ENCODE measurements at places on chromosomes 1 and 21. TPM values are rescaled to one million over a fixed set of nuclear protein-coding genes. Genes with fewer than 3 reads are reported as not detected.

Gene AGBL4
- not detected for total RNA-seq

Gene C1orf116
- not detected for total RNA-seq

Gene SMPDL3B
- not detected for total RNA-seq

Gene FAM151A
- not detected for total RNA-seq

Gene RASSF5
- 5.5 TPM for total RNA-seq

Gene S100A14
- total RNA-seq = not detected

Gene CYP2J2
- 0.29 TPM for total RNA-seq

Gene LRRC53
- not detected for total RNA-seq

Gene CD2
- not detected for total RNA-seq

Gene KANK4
- not detected for total RNA-seq

Gene IL12RB2
- not detected for total RNA-seq

Gene HSF2BP
- 4.4 TPM for total RNA-seq

Gene OLFML3
- total RNA-seq = 238 TPM

Gene NBPF6
- total RNA-seq = 1.1 TPM

Gene FCGR3A
- total RNA-seq = not detected

Gene CRYAA
- total RNA-seq = not detected

Gene TMEM61
- not detected for total RNA-seq

Gene KCNH1
- 1.1 TPM for total RNA-seq

Gene MAST2
- 38.8 TPM for total RNA-seq

Gene FCAMR
- not detected for total RNA-seq

Gene SFT2D2
- total RNA-seq = 21.7 TPM

Gene PYHIN1
- not detected for total RNA-seq

Gene AKR7A3
- total RNA-seq = 0.29 TPM

Gene NBPF4
- 0.66 TPM for total RNA-seq

Gene DPT
- total RNA-seq = under 0.01 TPM

Gene CNIH3
- 39.6 TPM for total RNA-seq

Gene IVNS1ABP
- 36.1 TPM for total RNA-seq

Gene GBP5
- total RNA-seq = under 0.01 TPM

Gene FCER1G
- total RNA-seq = not detected

Gene TMEM200B
- total RNA-seq = 14.2 TPM

Gene FMOD
- total RNA-seq = 0.29 TPM

Gene CD5L
- total RNA-seq = not detected

Gene LAPTM5
- not detected for total RNA-seq

Gene LCE1A
- total RNA-seq = not detected

Gene SERTAD4
- total RNA-seq = 0.72 TPM

Gene MCOLN3
- 0.29 TPM for total RNA-seq

Gene BCAN
- total RNA-seq = not detected

Gene PDIK1L
- 4.6 TPM for total RNA-seq

Gene PSMB2
- 47.1 TPM for total RNA-seq

Gene KCNJ10
- not detected for total RNA-seq

Gene C1orf141
- total RNA-seq = not detected

Gene MAP3K7CL
- total RNA-seq = 26.6 TPM

Gene SLAMF8
- not detected for total RNA-seq

Gene LCE2A
- total RNA-seq = not detected

Gene ADAM30
- total RNA-seq = not detected

Gene RGSL1
- not detected for total RNA-seq

Gene SH3D21
- 4.7 TPM for total RNA-seq

Gene PGLYRP4
- total RNA-seq = not detected

Gene KCNAB2
- total RNA-seq = 3.6 TPM

Gene ZNF593OS
- not detected for total RNA-seq

Gene GCSAML
- total RNA-seq = under 0.01 TPM

Gene CACNA1S
- total RNA-seq = not detected

Gene DNAI4
- total RNA-seq = 6.3 TPM

Gene LRP8
- total RNA-seq = 55.1 TPM

Gene AJAP1
- 1.3 TPM for total RNA-seq

Gene TNFSF18
- total RNA-seq = 6.3 TPM

All from placental pericyte (primary cell).